ENCODE measurements at places on chromosomes 12 and 14.

DNA sequence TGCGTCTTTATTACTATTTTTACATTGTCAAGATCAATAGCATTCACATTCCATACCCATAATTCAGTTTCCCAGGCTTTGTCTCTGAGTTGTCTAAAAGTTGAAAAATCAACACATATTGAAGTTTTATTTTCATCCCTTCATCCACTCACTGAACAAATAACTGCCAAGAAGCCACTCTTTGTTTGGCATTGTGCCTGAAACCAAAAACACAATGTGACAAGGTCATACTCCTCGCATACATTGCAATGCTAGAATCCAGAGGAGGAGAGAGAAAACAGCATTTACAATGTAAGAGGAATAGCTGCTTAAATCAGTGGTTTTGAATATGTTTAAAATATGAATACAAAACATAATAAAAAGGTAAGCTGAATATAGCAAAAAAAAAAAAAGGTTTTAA, 71.8 kb downstream of the CCDC60 start:
- no peak for DNase-seq

GRCh38 chr14:96065661-96066459, 26.7 kb downstream of the C14orf132 start:
- no peak for DNase-seq

- DNase-seq = no peak
Observed at GRCh38 chr12:115230606-115231005, 546.6 kb upstream of the TBX3 start.

DNA sequence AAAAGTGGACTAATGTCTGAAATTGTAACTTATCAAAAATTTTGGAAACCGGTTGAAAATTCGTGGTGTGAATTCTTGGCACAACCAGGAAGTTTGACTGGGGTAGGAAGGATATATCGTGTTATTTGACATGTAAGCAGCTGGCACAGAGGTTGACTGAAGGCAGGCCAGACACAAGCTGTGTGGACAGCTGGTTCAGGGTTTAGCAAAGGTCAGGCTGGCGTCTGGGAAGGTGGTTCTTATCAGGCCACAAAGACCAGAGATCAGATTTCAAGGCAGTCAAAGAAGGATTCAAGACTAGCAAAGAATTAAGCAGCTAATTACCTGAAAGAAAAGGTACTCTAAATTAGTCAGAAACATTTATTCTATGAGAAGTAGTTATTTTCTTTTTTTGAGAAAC, 450.2 kb upstream of the MDGA2 start:
- DNase-seq = peak; percentile 13

DNA sequence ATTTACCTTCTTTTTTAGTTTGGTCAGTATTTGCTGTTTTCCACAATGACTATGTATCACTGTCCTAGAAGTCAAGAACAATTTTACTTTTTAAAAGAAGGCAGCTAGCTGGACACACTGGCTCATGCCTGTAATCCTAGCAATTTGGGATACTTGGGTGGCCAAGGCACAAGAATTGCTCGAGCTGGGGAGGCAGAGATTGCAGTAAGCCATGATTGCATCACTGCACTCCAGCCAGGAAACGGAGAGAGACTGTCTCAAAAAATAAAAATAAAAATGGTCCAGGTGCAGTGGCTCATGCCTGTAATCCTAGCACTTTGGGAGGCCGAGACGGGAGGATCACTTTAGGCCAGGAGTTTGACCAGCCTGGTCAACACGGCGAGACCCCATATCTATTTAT, 28.3 kb downstream of the MDM1 start:
- DNase-seq = no peak

GRCh38 chr12:77218278-77218677, 152.9 kb upstream of the E2F7 start:
- DNase-seq = no peak

DNA sequence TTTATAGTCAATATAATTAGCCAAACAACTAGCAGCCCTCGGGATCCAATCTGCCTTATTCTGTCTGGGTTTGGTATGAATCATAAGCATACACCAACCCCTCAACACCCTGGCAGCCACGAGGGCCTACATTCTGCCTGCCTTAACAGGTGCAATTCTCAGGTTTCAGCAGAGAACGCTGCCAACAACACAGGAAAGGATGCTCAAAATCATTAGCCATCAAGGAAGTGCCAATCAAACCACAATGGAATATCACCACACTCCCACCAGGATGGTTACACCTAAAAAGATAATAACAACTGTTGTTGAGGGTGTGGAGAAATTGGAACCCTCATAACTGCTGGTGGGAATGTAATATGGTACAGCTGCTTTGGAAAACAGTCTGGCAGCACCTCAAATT, 122.8 kb downstream of the TTC7B start:
- DNase-seq = no peak

- DNase-seq = no peak
Observed at GRCh38 chr12:107144441-107144840, 51.1 kb upstream of the CRY1 start.

DNA sequence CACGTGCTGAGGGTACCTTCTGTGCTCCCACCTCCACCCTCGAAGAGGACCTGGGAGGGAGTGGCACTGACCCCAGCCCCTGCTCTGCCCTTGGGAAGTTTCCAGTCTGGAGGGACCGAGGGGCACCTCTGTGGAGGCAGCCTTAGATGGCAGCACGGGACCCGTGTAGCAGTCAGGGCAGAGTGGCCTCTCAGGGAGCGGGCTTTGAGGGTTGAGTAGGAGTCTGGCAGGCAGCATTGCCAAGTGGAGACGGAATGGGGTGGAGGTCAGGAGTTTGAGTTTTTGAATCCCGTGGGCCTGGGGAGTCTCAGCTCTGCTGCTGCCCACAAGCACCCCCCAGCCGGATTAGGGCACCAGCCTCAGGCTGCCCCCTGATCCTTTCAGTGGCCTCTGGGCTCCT, 21.6 kb downstream of the KIF26A start:
- DNase-seq = no peak

DNA sequence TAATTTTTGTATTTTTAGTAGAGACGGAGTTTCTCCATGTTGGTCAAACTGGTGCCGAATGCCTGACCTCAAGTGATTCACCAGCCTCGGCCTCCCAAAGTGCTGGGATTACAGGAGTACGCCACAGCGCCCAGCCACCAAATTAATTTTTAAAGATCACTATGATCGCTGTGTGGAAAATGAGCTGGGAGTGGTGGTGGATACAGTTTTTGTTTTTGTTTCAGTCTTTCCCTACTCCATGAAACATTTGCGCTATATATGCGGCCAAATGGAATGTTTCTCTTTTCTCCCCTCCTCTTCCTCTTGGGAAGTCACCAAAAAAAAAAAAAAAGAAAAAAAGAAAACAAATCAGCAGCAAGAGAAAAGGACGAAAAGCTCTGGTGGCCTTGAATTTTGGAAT, 20.8 kb upstream of the P2RX4 start:
- no peak for DNase-seq

DNA sequence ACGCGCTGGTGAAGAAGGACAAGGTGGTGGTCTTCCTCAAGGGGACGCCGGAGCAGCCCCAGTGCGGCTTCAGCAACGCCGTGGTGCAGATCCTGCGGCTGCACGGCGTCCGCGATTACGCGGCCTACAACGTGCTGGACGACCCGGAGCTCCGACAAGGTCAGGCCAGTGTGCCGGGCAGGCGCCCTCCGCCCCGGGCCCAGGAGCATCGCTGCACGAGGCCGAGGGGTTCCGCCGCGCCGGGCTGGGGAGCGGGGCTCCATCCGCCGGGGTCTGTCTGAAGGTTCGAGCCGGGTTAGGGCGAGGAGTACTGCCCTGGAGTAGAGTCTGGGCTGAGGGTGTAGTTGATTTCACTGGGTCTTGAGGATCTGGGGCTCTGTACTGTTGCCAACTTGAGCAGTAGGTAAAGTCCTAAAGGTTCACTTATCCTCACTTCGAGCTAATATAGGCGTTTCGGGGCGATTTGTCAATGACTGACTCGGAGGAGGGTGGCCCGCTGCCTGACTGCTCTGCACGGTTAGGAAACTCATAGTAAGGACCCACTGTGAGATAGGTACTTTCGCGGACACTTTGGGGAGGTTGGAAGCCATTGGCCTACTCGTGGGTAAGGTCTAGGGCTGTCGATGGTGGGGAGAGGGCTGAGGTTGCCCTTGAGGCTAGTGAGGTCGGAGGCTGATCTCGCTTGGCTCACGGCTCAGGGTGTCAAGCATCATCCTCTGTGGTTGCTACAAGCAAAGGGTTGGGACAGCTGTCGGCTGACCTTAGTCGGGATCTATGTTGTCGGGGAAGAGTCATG, 574 bp downstream of the GLRX5 start:
- no peak for DNase-seq

DNA sequence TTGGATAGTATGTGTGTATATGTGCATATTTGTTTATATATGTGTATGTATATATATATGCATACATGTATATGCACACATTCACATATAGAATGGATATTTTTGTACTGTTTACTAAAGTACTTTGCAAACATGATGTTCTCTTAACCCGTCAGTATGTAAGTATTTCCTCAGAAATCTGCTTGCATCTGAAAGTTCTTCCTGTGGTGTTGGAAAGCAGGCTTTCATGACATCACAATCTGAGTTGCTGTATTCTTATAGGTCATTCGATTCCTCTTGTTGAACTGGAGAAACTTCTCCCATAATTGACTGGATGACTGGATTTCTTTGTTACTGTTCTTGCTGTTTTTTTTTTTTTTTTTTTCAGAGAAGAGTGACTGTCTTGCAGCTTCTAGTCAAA, 29.1 kb downstream of the GABARAPL1 start:
- DNase-seq = no peak

DNA sequence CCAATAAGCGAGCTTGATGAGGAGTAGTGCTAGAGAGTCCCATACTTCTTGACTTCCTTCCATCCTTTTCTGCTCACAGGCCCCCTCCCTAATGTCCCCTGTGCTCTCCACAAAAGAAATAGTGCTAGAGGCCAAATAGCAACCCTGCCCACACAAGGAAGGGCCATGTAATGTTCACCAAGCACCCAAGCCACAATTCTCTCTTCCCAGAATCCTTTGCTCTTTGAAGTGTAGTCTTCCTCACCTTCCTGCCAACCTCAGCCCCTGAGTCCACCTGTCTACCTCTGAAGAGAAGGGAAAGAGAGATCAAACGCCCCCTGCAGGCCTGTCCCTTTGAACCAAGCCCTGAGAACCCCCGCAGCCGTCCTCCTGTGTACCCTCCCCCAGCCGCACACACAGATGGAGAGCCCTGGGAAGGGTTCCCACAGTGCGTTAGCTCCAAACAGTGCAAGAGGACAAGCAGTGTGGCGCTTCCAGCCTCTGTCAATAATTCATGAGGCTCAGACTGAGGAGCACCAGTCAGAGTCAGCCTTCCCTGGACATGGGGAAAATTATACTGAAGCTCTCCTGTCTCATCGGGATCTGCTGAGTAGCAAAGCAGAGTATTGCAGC, 1.9 kb upstream of the DHRS4 start:
- DNase-seq = no peak

Measured in LNCaP clone FGC (cell line).